ENCODE measurements at places on chromosomes 1 and 21.

- no peak for DNase-seq
Observed at GRCh38 chr1:245310571-245311531, 156.1 kb downstream of the KIF26B start.

DNA sequence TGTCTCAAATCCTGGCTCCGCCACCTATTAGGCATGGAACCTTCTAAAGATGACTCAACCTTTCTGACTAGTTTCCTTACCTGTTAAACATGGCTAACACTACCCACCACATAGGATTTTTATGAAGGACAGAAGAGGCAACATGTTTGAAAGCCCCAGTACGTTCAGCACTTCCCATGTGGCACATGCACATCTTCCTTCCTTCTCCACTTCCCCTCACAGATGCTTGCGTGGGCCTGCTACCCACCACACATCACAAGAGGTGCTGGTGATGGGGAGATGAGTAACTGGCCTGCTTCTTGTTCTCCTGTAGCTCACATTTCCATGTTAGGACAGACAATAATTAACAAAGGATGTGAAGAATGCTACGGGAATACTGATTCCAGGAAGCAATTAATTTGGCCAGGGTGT, 7.1 kb downstream of the ZBTB21 start:
- no peak for DNase-seq

DNA sequence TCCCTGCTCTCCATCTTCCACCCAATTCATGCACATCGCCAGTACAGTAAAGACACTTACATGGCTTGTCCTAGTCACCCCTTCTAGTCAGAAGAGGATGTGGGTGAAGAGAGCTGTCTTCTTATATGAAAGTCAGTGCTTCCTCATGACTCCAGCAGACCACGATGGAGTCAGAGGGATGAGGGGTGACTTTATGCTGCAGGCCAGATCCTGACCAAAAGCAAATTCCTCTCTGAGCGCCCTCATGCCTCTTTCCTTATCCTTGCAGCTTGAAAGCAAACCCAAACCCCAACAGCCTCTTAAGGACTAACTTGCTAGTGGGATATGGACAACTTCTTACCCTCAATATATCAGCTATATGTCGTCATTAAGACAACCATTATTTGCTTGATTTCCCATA, 348.2 kb upstream of the DUSP10 start:
- no peak for DNase-seq

DNA sequence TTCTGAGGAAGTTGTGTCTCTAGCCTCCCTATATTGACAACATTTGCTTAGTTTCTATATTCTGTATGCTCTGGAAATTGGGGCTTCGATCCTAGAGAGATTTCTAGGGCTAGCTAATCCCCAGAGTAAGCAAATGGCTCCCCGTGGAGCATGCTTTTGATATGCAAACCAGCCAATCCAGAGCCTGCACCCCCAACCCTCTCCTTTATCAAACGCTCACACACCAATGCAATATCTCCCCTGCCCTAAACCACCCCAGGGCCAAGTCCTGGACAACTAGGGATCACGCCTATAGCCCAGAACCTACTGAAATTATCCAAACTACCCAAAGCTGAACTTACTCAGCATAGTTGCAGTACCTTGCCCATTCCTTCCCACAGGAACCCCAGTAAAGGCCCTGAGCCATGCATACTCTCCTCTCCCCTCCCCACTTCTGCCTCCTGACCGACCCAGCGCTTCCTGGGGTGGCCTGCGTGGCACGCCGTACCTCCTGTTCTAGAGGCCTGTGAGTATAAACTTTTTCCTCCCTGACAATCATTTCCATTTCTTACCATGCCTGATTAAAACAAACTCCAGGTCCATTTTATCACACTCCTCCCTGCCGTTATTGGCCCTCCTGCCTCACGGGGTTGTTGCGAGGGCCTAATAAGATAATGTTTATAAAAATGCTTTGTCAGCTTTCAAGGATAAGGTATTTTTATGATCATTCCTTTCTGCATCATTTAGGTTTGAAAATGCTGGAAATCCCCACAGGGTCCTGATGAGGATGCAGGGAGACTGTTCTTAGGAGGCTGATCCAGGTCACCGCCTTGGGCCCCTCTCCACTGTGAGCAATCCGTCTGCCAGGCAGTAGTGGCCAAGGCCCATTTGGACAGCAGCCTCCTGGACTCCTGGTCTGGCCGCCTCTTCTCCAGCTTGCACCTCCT, 102.7 kb downstream of the TENT5C start:
- DNase-seq: peak; percentile 71
